ENCODE measurements at places on chromosomes 16 and 17.
A peak's percentile ranks its signal among the peaks of the same experiment; 100 is the strongest.

DNA sequence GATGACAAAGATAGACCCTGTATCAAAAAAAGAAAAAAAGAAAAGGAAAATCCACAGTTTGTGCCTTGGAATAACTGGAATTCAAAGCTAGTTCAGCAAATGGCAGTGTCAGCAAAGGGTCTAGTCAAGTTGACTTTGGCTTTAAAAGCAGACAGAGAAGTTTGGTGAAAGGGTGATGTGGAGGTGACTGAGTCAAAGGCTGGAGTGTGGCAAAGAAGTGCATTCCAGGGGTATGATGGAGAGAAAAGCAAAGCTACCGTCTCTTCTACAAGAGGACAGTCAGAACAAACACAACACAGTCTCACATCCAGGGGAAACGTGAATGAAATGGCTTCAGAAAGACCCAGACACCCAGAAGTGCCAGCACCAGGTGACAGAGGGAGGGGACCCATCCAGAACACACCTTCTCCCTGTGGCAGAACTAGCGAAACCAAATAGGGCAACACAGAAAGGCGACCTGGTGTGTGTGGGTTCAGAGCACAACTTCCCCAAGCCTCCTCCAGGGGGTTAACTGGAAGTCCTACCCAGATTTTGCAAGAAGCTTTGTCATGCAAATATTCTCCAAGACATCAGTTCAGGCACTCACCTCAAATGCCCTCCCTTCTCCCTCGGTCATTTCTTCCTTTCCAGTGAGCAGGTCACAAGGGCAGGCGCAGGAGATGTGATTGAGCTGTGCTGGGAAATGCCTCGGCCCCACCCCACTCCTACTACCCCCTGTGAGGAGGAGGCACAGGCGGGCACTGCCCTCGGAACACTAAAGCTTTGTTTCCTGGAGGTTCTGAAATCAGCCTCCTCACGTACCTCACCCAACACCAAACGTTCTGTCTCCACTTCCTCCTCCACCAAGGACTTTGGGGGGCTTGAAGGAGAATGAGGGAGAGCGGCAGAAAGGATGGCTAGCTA lies 481.9 kb downstream of the SOX9 start:
- peak; percentile 66 for DNase-seq

DNA sequence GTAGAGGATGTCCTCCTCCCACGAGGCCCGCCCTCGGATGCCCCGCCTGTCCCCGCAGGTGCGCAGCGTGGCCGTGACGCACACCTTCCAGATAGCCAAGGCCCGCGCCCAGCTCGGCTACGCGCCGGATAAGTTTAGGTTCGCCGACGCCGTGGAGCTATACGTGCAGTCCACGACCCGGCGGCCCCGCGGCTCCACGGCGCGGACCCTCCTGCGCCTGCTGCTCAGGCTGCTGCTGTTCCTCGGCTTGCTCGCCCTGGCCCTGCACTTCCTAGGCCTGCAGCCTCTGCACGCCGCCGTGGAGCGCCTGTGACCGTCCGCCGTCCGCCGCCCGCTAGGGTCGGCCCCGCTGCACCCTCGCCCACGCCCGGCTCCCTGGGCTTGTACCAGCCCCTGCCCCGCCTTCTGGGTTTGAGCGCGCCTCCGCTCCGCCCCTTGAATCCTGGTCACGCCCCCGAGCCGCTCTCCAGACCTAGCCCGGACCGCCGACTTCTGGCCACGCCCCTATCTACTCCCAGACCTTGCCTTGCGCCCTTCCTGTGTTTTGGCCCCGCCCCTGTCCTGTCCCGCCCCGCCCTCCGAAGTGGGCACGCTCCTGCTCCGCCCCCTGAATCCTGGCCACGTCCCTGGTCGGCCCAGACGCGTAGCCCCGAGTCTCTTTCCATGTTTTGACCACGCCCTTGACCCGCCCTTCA lies 15.8 kb upstream of the EEF2K start:
- peak; percentile 97 for DNase-seq

GRCh38 chr17:1179112-1179817 lies 516 bp downstream of the ABR start:
- DNase-seq, result no peak

- no peak for DNase-seq
Measured at GRCh38 chr17:45138911-45139532, 3.5 kb downstream of the ACBD4 start.

DNA sequence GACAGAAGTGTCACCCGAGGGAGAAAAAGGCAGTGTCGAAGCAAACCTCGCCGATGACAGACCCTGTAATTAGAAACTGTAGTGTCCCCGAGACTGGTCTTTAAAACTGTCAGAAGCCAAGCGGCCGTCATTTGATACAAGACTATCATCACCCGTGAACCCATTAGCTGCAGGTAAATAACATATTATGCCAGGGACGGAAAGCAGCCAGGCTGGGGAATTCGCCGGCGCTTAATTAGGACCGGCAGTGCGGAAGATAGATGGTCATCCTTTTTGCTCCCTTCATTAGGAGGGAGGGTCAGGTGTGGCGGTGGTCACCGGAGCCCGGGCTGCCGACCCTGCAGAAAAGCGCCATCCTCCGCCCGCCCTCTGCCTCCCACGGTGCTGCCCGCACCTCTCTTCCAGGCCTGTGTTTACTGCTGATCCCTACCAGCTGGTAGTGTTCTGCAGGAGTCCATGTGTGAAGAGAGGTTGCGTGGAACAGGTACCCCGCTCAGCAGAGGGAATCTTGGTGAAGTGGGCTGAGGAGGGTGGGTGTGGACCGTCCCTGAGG lies 109.4 kb upstream of the GSE1 start:
- no peak for DNase-seq

- no peak for DNase-seq
Measured at GRCh38 chr17:50568659-50569058, 8.1 kb downstream of the CACNA1G start.

- DNase-seq, result no peak
Measured at GRCh38 chr17:50920041-50920410, 53.9 kb upstream of the TOB1 start.

DNA sequence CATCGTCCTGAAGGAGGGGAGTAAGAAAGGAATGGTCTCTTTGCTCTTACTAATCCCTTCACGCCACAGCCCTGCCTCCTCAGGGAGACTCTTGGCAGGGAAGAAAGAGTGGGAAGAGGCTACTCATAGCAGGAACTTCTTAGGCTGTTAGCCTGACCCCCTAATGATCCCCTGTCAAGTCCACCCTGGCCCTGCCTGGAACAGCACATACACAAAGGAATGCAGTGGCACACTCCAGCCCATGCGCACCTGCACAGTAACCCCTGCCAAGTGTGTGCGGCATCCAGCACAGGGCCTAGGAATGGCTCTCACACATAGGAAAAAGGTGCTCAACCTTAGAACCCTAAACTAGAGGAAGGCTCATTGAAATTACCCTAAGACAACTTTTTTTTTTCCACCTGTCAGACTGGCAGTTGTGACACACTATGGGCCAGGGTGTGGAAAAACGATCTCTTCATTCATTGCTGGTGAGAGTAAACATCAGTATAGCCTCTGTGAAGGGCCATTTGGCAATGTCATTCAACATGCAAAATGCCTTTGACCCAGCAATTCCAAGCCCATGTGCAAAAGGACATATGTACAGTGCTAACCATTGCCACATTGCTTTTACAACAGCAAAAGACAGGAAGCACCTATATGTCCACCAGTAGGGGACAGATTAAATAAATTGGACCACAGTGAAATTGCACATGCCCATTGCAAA lies 50.1 kb downstream of the PIMREG start:
- no peak for DNase-seq

DNA sequence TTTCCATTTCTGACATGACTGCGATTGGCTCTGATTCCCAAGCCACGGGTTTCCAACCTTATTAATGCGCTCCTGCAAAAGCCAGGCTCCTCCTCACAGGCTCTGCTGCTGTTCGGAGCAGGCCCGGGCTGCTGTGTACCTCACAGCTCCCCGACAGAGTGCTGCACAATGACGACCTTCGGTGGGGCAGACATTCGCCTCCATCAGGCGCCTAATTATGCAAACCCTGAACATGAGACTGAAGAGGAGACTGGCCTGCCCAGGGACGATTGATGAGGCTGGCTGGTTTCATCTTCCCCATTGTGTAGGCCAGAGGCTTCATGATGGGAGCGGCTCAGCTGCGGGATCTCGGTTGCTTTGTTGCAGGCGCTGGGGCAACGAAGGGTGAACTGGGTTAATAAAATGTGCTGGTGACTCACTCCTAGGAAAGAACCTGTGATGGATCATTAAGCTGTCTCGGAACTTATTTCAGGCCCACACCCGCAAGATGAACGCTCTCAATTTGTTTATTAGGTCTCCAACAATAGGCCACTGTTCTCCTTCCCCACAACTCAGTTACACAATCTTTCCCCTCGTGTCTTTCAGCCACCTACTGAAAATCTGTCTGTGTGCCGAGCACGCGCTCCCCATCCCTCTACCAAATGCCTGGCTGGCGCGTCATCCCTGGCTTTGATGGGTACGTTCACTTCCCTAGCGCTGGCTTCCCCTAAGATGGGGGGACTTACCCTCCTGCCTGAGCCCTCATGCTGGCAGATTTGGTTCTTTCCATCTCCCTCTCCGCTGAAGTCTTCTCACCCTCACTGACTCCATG lies 27.2 kb upstream of the TOB1 start:
- DNase-seq, result no peak

GRCh38 chr17:4001048-4001590 lies 36.9 kb upstream of the ATP2A3 start:
- no peak for DNase-seq

- no peak for DNase-seq
Measured at GRCh38 chr17:61414936-61415251, 15.3 kb downstream of the TBX2 start.

- no peak for DNase-seq
Measured at GRCh38 chr16:23491490-23492391, 18.6 kb downstream of the GGA2 start.

DNA sequence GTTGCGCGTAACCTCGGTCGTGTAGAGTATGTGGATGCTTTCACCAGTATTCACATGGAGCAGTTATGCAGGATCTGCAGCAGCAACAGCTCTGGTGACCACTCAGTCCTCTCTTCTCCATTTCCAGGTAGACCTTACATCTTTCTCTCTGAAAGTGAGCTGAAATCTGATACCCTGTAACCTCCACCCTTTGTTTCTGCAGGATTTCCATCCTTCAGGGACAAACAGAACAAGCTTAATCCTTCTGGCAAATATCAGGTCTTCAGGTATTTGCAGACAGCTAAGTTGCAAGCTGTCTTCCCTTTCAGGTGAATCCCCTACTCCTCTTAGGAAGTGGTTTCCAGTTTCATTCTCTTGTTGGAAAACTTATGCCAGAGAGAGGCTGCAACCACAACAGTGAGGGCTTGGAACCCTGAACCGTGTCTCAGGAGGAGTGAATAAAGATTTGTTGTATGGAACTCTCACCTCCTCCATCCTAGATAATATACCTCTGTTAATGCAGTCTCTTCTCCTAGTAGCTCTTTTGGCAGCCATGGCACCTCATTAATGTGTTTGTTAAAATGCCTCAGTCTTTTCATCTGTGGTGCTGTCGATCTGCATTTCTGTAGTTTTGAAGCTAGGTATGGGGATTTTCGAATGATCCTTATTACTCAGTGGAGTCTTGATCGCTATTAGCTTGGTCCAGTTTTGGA lies 172.5 kb downstream of the PRKCA start:
- DNase-seq, result no peak

GRCh38 chr16:67718668-67719047 lies 458 bp downstream of the GFOD2 start:
- DNase-seq, result peak; percentile 20

- no peak for DNase-seq
Measured at GRCh38 chr16:20918486-20919239, 18.1 kb downstream of the LYRM1 start.

- DNase-seq, result no peak
Measured at GRCh38 chr16:12703935-12704334, 99.8 kb downstream of the CPPED1 start.

- no peak for DNase-seq
Measured at GRCh38 chr16:24235806-24236205, 20.3 kb upstream of the CACNG3 start.

DNA sequence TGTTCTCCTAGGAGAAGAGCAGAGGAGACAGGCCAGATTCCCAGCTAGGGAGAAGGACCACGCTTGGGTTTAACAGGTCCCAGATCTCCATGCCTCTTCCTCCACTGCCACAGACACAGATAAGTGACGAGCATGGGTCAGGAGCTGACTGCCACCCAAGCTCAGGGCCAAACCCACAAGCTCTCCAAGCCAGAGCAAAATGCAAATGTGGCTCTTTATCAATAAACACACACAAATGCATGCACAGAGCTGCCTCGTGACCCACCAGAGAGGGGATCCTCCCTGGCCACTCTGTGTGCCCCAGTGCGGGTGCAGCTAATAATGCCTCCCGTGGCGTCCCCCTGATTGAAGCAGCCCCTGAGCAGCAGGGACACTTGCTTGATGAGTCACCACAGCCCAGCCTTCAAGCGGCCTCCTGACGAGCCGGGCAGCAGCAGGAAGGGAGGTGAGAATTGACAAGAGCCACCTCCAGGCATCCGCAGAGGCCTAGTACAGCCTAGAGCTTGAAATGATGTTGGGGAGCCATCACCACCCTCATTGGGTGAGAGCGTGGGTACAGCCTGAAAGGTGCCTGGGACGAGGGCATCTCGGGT lies 143.9 kb downstream of the CCDC182 start:
- no peak for DNase-seq

DNA sequence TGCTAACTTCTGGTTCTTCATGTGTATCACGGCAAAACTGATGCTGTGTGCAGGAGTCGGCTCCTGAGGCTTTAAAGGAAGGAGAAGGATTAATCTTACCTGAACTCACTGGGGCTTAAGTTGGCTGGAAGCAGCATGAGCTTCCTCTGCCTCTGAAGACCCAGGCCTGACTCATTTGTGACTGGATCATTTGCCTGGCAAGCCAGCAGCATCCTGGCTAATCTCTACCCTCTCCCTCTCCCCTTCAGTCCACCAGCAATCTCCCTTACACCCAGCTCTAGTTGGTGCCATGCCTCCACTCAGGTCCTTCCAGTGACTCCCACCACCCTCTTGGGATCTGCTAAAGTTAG lies 150.3 kb downstream of the IRX3 start:
- DNase-seq, result peak; percentile 58

DNA sequence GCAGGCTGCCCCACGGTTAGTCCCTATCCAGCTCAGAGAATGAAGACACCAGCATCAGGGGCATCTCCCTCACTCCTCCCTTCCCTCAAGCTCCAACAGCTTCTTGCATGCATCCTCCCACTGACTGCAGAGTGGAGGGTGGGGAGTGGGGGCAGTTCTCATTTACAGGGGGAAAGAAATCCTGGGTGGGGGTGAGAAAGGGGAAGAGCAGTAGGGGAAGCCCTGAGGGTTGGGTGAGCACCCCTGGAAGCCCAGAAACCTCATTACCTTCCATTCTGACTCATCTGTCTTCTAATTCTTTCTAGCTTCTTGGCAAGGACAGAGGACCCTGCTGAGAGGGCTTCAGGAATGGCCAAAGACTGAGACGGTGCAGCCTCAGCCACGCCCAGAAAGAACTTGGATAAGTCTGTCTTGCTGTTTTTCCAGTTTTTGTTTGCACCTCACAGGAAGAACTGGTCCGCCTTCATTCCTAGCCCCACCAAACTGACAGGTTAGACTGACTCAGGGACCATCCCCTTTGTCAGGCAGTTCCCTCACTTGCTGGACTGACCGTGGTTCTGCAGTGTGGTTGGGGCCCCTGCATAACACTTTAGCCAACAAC lies 52.5 kb upstream of the WSB1 start:
- DNase-seq, result peak; percentile 68

All from NB4 (cell line).